IMR-90 (cell line): ENCODE measurements at places on chromosomes 5 and 9. TPM values are rescaled to one million over a fixed set of nuclear protein-coding genes. Genes with fewer than 3 reads are reported as not detected.

Gene PTPN3
- total RNA-seq, result 0.72 and 0.83 TPM in 2 replicates

Gene ACTBL2
- 1.6 and 1.7 TPM in 2 replicates for total RNA-seq

Gene IFNK
- not detected in 2 replicates for total RNA-seq

Gene DOK3
- total RNA-seq, result 0.54 and 0.56 TPM in 2 replicates

Gene CDKN2A
- total RNA-seq, result 11.3 and 17.5 TPM in 2 replicates

Gene SPINK5
- not detected in 2 replicates for total RNA-seq

Gene TTLL11
- 2.0 and 2.5 TPM in 2 replicates for total RNA-seq

Gene SLC36A3
- not detected in 2 replicates for total RNA-seq

Gene ITGA1
- total RNA-seq, result 74.4 and 95.2 TPM in 2 replicates

- no peak for DNase-seq
Observed at GRCh38 chr9:121707477-121708424, 56.3 kb downstream of the DAB2IP start.

- DNase-seq, result peak; percentile 61
Observed at GRCh38 chr5:132258102-132259068, 889 bp downstream of the PDLIM4 start.

- no peak for DNase-seq
Observed at GRCh38 chr9:134432471-134432870, 106.2 kb downstream of the RXRA start.

- no peak for DNase-seq
Observed at GRCh38 chr9:93124793-93125192, 9.3 kb downstream of the NINJ1 start.

GRCh38 chr9:125507226-125507625 lies 199.8 kb downstream of the MAPKAP1 start:
- DNase-seq, result no peak

- DNase-seq, result no peak
Observed at GRCh38 chr5:108911055-108911454, 163.4 kb downstream of the FER start.

GRCh38 chr9:114430457-114430856 lies 42.7 kb upstream of the AKNA start:
- no peak for DNase-seq

- no peak for DNase-seq
Observed at GRCh38 chr9:31908891-31909480, 475.5 kb upstream of the ACO1 start.

- peak; percentile 83 for DNase-seq
Observed at GRCh38 chr9:16671591-16672137, 198.8 kb downstream of the BNC2 start.
